ENCODE measurements at places on chromosomes 7 and 10.

- no peak for ATAC-seq
These were observed 5.3 kb upstream of the KLRG2 start for GRCh38 chr7:139488810-139489209.

GRCh38 chr10:22690158-22690557, 24.2 kb downstream of the PIP4K2A start:
- no peak for ATAC-seq

- ATAC-seq: no peak
These were observed 120.9 kb upstream of the ZNF438 start for GRCh38 chr10:31152421-31153135.

DNA sequence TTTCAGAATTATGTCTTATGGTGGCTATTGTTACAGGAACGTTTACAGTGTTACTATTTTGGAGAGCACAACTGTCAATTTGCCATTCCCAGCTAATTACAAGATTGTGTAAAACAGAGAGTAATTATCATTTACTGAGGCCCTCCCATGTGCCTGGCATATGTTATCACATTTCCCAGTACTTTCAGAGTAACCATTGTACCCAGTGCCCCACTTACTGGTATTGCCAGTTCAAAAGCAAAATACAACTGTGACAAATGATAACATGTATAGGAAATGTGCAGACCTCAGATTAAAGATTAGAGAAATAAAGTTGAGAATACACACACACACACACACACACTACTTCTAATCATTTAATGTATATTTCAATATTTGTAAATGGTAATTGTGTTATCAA, 572.5 kb downstream of the POM121L12 start:
- ATAC-seq: no peak

- no peak for ATAC-seq
These were observed 115.8 kb upstream of the ITGB1 start for GRCh38 chr10:33073641-33074415.

DNA sequence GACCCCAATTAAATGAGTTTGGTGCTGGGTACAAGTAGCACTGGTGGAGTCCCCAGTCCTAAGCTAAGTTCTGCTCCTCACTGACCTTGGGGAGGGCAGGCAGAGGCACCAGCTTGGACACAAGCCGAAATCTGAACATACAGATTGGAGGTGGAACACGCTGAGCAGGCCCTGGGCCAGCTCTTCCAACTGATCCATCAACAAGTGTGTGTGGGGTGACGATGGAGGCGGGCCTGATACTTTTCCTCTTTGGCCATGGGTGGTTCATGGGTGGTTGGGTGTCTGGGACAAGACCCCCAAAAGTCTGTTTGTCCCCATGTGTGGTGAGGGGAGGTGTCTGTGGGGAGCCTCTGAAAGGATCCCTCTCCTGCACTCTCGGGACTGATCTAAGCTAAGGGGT, 1.9 kb downstream of the ADCYAP1R1 start:
- no peak for ATAC-seq

All from activated CD4-positive, CD25-positive, alpha-beta regulatory T cell treated with anti-CD3 and anti-CD28 coated beads, Interleukin-2, amount 50 U/mL, for 24 hours (primary cell).